H7 (cell line): ENCODE measurements at places on chromosomes 1 and 21.

DNA sequence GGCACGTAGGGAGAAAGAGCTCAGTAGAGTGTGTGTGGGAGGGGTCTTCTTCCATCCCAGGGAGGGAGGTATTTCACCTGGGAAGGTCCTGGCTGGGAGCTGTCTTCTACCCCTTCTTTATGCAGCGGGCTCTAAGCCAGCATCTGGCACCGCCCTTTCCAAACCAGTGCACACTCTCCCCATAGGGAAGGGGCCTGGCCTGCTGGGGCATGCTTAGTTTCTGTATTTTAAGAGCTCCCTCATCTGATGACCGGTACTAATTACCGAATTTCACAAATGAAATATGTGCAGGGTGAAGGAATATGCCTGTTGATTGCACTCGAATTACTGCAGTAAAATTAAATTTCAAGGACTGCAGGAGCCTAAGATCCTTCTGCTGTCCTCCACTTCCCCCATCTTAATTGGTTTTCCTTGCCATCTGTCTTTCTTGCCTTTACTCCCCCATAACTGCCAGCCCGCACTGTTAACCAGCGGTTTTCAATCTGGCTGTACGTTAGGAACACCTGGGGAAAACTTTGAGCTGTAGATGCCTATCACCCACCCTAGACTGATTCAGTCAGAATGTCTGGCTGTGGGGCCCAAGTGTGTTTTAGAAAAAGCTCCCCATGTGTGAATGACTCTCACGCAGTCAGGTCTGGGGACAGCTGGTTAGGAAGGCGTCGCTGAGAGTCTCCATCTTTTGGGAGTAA lies 20.1 kb downstream of the GALNT2 start:
- DNase-seq, result no peak

DNA sequence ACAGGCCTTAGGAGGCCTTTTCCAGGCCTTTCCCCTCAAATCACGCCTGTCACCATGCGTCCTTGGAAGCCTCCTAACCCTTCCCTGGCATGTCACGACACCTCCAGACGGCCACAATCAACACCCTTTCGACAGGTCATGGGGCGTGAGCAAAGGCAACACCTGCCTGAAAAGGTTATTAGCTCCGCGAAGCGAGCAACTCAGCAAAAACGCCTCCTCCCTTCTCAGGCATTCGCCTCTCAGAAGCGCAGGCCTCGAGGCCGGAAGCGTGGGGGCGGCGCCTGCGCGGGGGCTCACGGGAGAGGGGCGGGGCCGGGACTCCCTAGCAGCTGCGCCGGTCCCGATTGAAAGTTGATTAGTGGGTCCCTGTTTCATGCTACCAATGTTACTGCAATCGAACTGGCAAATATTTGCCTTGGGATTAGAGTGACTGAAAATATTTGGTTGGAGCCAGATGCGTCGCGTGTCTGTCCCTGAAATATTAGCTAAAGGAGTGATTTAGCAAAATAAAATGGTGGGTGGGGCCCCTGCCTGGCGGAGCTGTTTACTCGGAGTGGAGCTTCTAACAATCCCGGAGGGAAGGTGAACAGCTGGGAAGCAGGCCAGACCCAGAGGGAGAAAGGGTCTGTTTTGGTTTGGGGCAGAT lies 44.9 kb downstream of the GFI1 start:
- DNase-seq, result peak; percentile 72

DNA sequence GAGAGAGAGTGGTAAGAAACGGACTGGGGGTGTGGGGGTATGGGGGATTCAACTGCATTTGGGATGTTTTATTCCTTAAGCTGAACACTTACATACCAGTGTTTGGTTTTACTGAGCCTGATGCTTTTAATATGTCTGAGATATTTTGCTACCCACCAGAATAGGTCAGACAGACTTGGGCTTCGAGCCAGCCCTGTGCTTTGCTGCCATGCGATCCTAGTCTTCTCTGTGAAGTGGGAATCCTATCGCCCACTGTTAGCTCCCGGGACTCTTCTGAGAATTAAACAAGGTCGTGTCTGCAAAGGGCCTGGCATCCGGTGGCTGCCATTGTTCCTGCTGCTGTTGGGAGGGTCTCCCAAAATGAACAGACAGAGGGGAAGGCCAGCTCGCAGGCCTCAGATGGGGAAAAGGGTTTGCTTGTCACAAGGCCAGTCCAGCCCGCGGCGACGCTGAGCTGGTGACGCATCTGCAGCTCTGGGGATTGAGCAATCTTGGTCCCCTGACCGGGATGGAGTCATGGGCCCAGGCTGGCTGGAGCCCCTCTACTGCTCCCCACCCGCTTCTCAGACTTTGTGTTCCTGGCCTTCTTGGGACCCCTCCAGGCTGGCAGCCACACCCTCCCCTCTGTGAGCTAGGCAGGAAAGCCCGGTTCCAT lies 26.9 kb upstream of the ECE1 start:
- DNase-seq, result peak; percentile 24

DNA sequence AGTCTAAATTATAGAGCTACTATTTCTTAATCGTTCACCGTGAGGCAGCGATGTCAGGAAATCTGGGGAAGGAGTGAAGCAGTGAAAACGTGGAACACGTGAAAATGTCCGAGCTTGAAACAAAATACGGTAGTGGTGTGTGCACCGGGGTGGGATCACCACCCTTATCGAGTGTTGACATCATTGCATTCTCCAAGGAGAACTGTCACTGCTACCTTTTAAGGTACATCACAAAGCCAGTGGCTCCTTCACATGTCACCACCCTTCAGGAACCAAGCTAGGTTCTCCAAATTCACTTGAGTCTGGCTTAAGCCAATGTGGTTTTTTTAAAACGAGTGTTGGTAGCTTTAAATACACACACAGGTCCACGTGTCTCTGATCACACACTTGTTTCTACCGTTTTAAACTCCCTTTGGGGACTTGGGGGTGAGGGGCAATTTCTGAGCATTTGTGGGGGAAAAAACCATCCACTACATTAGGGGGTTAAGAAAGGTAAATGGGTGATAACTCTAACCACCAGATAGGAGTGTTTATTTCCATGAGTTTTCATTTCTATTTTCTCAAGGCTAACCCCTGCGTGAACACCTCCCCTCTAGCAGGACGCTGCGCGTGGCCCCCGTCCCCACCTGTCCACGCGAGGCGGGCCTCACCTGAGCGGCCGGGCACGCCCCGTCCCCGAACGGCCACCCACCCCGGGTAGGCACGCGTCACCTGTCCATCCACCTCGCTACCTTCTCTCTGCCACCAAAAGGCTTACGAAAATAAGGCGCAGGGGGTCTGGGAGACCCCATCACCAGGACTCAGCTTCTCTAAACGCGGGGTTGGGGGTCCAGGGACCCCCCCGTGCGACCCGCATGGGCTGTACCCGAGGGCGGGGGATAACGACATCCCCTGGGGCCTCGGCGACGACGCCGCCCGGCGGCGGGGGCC lies 978 bp downstream of the PRDM15 start:
- no peak for DNase-seq

- no peak for DNase-seq
These were observed 910 bp downstream of the RUNX1 start for GRCh38 chr21:35048183-35048601.

GRCh38 chr21:32966120-32966519 lies 59.6 kb upstream of the OLIG2 start:
- DNase-seq, result no peak

DNA sequence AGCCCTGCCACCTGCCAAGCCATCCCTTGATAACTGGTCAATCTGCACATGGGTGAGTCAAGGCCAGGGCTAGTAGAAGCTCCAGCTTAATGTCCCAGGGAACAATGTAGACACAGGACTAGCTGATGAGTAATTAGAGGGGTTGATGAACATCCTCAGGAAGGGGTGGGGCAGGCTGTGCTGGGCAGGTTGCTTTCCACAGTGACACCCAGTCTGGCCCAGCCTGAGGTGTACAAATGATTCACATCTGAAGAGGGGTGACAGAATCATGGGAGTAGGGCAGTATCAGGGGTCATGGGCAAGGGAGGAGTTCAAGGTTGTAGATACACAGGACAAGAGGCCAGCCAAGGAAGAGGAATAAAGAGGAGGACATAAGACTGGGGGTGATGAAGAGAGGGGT lies 4.3 kb downstream of the LPAR3 start:
- no peak for DNase-seq

DNA sequence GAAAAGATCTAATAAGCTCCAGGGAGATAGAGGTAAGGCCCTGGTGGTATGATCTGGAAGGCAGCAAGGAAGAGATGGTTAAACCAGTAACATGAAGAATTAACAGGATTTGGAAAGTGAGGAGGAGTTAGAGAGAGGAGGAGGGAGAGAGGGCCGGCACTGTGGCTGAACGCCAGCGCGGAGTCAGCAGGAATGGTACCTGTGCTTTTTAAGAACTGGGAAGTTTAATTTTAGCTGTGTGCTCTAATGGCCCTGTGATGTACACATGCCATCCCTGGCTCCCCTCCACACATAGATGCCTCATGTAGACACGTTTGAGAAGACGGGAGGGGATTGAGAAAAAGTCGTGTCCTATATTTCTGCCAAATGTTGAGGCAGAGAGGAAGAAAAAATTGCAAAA lies 13.8 kb upstream of the AVPR1B start:
- no peak for DNase-seq

GRCh38 chr21:30620080-30620479 lies 347 bp upstream of the KRTAP20-4 start:
- no peak for DNase-seq

DNA sequence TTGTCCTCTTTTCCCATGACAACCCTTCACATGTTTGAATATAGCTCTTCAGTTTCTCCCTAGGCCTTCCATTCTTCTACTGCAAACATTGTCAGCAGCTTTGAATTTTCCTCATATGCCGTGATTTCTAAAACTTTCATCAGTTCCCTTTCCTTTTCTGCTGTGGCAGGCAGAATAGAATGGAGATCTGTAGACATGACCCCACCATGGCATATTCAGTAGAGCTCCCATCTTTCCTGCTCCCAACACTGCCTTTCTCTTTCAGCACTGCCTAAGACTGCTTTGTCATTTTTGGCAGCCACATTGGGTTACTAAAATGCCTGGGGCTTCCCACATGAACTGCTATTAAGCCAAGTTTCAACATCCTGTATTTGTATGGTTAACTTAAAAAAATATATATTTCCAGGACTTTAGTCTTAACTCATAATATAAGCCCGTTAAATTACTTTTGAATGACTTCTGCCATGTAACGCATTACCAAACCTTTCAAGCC lies 60.9 kb downstream of the TBX19 start:
- DNase-seq, result no peak

DNA sequence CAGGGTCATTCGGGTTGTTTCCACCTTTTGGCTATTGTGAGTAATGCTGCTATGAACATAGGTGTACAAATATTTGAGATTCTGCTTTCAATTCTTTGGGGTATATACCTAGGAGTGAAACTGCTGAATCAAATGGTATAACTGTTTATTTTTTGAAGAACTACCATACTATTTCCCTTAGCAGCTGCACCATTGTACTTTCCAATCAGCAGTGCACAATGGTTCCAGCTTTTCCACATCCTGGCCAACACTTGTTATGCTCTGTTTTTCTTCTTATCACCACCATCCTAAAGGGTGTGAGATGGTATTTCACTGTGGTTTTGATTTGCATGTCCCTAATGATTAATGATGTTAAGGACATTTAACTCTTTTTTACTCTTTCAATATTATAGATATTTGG lies 3.6 kb upstream of the ABCA4 start:
- no peak for DNase-seq

- DNase-seq, result no peak
These were observed 8.0 kb downstream of the MED8 start for GRCh38 chr1:43381612-43382011.

GRCh38 chr1:213934649-213935048 lies 53.1 kb upstream of the PROX1 start:
- DNase-seq, result no peak

DNA sequence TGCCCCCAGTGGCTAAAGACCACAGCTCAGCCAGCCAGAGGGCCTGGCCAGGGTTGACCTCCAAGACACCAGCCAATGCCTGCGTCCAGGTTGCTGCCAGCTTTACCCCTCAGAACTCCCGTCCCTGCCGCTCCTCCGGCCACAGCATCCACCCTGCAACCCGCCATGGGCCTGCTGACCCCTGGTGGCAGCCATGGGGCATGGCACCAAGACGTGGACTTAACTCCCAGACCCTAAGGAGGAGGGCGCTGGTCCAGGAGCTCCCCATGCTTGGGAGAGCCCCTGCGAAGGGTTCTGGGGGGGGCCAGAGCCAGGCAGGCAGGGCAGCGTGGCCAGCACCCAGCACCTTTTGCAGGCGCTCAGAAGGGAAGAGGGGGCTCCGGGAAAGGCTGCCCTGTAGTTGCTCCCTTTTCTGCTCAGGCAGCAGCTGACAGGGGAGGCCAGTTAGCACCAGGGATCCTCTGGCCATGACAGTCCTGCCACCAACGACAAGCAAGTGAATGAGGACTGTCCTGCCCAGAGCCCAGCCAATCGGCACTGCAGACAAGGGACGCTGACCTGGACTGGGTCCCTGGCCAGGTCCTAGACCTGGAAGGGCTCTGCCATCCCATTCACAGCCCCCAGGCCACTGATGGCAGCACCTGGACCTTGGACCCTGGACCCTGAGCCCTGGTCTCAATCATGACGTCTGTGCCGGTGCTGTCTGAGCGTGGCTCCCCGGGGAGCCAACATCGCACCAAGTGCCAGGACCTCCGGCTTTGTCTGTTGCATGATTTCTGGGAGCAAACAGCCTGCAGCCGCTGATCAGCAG lies 246.2 kb downstream of the NPHP4 start:
- peak; percentile 96 for DNase-seq

DNA sequence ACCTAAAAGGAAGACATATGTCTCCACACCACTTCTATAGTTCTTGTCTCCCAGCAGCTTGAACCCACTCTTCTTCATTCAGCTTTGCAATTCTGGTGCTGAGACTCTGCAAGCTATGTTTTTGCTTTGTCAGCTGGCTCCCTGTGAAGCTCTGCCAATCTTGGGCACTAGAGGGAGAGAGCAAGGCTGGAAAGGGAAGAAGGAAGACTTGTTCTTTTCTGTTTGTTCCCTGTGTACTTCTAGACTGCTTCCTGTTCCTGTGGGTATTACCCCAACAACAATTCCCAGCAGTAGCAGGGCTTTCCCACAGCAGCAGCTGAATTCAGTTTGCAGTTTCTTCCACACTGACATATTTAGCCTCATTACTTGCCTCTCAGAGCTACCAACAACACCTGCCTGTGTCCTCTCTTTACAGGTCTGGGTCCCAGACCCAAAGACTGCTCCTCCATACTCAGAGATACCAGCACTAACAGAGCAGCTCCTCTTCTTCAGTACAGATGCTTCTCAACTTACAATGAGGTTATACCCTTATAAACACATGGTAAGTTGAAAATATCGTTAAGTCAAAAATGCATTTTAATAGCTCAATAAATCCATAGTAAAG lies 275.2 kb upstream of the NEGR1 start:
- no peak for DNase-seq

DNA sequence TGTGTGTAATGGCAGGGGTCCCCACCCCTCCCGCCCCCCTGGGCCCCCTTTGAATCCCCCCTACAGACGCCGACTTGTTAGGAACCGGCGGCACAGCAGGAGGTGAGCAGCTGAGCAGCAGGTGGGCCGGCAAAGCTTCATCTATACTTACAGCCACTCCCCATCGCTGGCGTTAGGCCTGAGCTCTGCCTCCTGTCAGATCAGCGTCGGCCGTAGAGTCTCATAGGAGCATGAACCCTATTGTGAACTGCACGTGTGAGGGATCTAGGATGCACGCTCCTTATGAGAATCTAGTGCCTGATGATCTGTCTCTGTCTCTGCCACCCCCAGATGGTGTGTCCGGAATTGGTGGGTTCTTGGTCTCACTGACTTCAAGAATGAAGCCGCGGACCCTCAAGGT lies 14.9 kb upstream of the VPS26C start:
- DNase-seq, result peak; percentile 33
